ENCODE measurements at places on chromosomes 3 and 15.

GRCh38 chr3:12729051-12729651 is 29.9 kb downstream of the TMEM40 start:
- DNase-seq: no peak

DNA sequence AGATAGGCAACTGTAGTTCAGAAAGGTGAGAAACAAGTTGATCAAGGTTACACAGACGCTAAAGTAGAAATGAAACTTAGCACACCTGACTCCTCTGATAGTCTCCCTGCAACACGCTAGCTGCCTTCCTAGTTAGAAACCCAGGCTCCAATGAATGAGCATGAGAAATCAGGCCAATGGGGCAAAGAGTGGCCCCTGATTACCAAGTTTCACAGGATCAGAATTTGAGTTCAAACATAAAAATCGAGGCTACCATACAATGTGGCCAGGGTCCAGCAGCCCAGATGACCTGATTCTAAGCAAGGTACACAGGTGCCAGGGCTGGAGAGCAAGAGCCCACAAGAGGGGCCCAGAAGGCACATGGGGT is 7.7 kb downstream of the PLD1 start:
- no peak for DNase-seq

DNA sequence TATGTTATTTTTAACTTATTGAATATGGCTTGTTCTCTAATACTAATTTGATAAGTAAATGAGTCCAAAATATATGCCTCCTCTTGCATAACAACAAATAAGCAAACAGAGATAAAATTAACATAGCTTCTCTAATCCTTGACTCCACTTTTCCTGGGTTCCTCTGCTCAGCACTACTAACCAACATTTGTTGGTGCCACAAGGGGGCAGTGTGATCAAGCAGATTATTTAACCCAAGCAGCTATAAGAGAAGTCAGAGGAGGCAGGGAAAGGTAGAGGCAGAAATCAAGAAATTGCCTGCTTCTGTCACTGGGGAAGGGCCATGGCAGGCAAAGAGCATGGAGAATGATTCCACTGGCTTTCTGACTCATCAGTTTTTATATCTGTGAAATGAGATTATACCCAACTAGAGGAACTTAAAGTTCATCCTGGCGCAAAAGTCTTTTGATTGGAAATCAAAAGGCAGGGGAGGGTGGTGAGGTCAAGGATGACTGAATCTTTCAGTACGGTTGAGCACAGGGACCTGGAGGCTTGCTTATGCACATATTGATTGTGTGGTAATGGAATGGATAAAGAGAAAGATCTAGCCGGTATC is 152.2 kb downstream of the IGSF11 start:
- peak; percentile 90 for DNase-seq

DNA sequence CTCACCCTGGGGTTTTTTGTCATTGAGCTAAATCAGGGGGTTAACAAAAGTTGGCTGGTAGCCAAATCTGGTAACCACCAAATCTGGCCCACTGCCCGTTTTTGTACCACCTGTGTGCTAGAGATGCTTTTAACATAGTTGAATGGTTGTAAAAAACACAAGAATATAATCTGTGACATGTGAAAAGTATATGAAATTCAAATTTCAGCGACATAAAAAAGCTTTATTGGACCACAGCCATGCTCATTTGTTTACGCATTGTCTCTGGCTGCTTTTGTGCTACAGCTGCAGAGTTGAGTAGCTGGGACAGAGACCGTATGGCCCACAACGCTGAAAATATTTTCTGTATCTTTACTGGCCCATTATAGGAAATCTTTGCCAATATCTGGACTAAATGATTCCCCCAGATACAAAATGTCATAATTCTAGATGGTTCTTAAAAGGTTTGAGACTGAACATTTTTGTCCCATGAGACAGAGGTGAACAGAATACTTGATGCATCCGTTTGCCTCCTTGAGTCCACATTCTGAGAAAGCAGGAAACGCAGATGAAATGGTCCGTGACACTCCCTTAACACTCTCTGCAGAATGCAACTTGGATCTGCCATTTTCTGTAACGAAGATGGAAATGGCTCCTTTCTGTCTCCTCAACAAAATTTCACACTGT is 120.9 kb upstream of the PDZRN3 start:
- peak; percentile 32 for DNase-seq

GRCh38 chr3:89635137-89635536 is 527.7 kb downstream of the EPHA3 start:
- no peak for DNase-seq

GRCh38 chr3:154970797-154971196 is 109.3 kb upstream of the MME start:
- DNase-seq: no peak

DNA sequence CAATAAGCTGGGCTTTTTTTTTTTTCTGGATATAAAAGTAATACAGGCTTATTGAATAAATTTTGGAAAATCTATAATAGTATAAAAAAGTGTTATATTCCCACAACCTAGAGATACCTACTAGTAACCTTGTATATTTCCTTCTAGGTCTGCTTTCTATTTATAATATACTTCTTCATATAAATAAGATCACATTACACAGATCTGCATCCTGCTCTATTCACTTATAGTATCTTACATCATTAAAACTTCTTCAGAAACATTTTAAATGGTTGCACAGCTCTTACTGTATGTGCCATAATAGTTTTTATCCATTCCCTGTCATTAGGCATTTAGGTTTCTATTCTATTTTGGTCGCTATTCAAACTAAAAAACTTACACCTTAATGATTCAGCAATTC is 87.0 kb upstream of the TTBK2 start:
- DNase-seq: no peak

DNA sequence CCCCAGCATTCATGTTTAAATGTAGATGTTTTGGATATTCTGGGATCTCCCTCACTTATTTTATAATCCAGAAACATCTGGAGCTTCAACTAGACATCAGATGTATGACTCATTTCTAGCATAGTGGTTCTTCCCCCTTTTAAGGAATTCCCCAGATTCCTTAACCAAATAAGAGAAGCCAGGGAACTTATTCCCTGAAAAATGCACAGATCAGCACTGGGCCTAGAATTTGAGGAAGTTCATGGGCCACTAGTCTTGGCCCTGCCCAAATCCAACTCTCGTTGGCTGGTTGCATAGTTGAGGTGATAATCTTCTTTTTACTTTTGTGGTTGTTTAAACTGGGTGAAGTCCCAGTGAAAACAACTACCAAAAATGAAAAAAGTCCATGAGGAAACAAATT is 20.4 kb downstream of the RARRES1 start:
- no peak for DNase-seq

GRCh38 chr3:119613201-119613600 is 15.5 kb downstream of the PLA1A start:
- DNase-seq: no peak

- DNase-seq: peak; percentile 27
Observed at GRCh38 chr15:27679731-27680471, 419.2 kb downstream of the OCA2 start.

GRCh38 chr15:74422652-74423430 is 10.9 kb downstream of the SEMA7A start:
- DNase-seq: peak; percentile 84
